ENCODE measurements at places on chromosomes 1 and 21.

DNA sequence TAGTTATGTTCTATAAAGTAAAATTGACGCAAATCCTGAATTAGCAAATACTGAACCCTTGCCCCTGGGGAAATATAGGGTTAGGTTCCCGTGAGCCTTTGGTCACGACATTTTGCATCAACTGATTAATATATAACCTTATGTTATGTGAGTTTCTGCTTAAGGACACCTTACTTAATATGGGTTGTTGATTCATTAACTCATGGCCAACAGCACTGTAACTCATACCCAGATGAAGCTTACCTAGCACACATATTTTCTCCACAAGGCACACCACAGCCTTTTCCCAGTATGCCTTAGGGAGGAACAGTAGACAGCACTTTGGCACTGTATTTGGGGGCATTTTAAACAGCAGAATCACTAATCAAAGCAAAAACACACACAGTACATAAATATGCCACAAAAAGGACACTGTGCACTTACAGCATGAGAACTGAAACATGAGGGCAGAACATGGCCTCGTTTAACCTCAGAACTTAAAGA is 15.1 kb downstream of the INAVA start:
- no peak for DNase-seq

DNA sequence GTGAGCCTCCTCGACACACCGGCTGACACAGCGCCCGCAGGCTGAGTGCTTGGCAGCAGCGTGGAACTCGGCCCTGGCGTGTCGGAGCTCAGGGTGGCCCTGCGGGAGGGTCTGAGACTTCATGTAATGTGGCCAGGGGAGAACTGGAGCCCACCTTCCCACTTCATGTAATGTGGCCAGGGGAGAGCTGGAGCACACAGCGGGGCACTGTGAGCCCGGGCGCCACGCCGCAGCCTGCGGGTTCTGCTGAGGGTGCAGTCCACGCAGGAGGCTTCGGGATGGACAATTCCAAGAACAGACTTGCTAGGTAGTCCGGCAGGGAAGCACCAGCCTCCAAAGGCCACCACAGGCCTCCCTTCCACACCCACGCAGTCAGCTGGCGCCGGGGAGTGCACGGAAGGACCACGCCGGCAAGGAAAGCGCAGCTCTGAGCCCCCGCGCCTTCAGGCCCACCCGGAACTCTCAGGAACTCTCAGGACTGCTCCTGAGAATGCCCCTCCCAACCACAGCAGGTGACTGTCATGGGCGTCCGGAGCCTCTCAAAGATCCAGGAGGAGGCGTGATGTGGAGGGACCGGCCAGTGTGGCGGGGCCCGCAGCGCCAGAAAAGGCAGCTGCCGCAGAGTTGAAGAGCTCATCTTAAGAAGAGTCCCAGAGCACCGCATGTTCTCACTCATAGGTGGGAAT is 19.3 kb upstream of the ADARB1 start:
- DNase-seq, result no peak

DNA sequence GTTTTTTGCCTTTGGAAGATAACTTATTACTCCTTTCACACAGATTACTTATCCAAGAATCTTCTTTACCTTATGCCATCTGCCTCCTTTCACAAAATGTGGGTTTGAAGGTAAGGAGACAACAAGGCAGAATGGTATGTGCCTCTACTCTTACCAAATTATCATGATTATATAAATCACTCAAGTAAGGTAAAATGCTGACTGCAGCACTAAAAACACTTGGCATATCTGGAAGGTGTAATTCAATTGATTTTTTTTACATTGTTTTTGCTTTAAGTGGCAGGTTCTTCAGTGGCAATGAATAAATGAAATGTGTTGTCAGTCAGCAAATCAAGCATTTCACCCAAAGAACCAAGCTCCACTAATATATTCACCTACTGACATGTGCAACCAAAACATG is 346.1 kb downstream of the OMA1 start:
- DNase-seq, result no peak

- no peak for DNase-seq
These were observed 24.9 kb upstream of the TENT5B start for GRCh38 chr1:27037518-27037917.

GRCh38 chr21:26777166-26777565 is 68.0 kb downstream of the ADAMTS1 start:
- no peak for DNase-seq

DNA sequence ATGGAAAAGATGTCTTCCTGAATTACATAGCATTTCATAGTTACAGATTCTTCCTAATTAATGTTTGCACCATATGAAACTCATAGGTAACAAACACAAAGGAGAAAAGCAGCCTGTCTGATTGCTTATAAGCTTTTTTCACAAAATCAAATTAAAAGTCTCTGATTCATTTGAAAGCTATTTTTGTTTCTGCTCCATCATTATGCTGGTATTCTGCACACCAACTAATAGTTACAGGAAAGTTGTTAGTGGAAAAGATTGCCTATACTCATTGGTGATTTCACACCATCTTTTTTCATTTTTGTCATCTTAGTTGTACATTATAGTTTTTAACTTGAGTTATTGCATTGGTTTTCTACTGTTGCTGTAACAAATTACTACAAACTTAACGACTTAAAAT is 70.0 kb downstream of the PRKAA2 start:
- no peak for DNase-seq

DNA sequence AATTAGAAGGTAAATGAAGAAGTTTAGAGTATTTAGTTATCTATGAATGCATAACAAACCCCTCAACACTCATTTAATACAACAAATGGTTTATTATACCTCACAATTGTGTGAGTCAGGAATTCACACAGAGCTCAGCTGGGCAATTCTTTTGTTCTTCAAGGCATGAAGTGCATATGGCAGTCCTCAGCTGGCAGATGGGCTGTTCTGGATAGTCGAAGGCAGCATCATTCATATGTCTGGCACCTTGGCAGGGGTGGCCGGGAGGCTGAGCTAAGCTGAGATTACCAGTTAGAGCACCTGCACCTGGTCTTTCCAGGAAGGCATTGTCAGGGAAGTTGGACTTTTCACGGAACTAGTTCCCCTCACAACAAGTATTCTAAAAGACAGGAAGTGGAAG is 286.2 kb upstream of the DUSP10 start:
- DNase-seq, result no peak

GRCh38 chr1:93447481-93448291 is at the start of gene FNBP1L:
TSS of gene FNBP1L (plus strand) at chr1:93448118. CDS start at chr1:93448282, 164 bp downstream.
- DNase-seq, result peak; percentile 83

DNA sequence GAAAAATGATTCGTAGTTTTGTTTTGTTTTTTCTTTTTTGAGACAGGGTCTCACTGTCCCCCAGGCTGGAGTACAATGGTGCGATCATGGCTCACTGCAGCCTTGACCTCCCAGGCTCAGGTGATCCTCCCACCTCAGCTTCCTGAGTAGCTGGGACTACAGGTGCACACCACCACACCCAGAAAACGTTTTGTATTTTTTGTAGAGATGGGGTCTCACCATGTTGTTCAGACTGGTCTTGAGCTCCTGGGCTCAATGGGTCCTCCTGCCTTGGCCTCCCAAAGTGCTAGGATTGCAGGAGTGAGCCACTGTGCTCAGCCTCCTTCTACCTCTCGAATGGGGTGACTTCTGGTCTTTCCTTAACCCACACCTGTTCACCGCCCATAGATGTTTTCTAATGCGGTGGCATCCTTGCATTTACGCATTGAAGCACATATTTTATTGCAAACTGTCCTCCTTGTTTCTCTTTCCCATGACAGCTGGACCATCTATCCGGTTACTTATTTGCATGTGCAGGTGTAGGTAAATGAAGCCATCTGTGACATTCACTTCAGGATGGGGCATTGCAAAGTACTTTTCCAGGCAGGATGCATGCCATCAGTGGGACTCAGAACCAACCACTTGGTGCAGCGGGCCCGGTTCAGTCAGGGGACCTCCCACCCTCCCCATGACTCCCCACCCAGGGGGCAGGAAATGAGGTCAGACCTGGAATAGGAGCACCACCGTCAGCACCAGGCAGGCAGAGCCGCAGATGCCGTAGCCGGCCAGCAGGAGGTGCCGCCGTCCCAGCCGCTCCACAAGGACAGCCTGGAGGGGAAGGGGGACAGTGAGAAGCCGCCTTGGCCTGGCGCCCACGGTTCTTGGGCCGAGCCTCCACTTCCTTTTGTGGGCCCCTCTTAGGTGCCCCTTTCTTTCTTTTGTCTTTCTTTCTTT is 16.5 kb downstream of the SLC2A7 start:
- peak; percentile 56 for DNase-seq

- no peak for DNase-seq
These were observed 52.9 kb downstream of the ESRRG start for GRCh38 chr1:216670118-216670883.

DNA sequence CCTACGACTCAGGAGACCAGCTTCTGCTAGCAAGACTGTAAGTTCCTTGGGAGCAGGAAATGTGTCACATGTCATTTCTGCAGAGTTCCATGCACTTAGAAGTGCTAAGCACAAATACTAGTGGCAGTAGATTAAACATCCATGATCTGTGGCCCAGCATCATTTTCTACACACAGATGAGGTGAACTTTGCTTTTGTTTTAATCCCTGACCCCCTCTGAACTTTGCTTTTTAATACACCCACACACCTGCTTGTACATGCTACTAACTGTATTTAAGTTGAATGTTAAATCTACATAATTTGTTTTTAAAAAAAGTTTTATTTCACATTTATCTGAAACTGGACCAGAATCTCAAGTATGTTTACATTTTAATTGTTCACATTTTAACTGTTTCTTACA is 24.5 kb downstream of the SLC35D1 start:
- no peak for DNase-seq

- no peak for DNase-seq
These were observed 84.2 kb upstream of the RGS2 start for GRCh38 chr1:192724670-192725069.

- DNase-seq, result no peak
These were observed 26.5 kb downstream of the CYYR1 start for GRCh38 chr21:26546446-26547097.

GRCh38 chr21:29017639-29018237 is 1.4 kb downstream of the RWDD2B start:
- DNase-seq, result no peak

DNA sequence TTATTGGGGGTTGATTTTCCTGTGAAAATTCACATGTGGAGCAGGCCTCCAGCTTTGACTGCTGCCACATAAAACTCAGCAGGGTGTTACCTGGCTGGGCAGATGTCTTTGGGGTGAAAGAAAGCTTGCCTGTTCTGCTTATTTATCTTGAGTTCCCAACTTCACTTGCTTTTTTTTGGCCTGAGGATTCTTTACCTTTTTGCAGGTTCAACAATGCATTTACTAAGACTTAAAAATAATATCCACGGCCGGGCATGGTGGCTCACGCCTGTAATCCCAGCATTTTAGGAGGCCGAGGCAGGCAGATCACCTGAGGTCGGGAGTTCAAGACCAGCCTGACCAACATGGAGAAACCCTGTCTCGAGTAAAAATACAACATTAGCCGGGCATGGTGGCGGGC is 509.1 kb downstream of the KIF26B start:
- no peak for DNase-seq

DNA sequence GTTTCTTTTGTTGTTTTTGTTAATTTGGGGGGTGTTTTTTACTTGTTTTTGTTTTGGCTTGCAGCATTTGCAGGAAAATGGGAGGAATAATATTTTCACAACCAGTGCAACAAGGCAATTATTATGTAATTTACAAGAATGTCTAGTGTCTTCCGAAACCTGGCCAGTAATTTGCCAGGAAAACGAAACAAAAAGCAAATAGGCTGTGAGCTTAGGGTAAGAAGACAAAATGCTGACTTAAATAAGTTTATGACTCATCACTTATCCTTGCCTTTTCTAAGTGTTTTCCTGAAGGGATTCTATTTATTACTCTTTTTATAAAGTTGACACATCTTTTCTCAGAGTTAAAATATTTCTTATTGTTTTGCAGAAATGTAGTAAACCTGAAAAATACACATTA is 49.8 kb downstream of the KCNT2 start:
- DNase-seq, result no peak

- no peak for DNase-seq
These were observed 25.6 kb downstream of the SAMSN1 start for GRCh38 chr21:14520535-14520934.

DNA sequence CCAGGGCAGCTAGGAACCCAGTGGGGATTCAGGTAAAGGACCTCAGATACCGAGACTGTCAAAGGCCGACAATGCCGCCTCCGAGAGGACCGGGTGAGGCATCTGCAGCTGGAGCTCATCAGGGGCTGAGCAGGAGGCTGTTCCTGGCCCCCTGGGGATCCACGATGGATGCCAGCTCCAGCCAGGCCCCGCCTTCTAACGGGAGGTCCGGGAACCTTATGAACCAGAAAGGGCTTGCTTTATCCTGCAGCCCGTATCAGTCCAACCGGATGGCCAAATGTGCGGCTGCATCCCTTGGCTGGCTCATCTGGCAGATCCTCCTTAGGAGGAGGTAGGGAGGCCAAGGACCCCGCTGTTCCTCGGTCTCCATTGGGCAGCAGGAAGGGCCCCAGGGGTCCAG is 32.0 kb downstream of the SLC45A1 start:
- DNase-seq, result no peak

GRCh38 chr1:52182874-52183400 is 41.0 kb downstream of the ZFYVE9 start:
- DNase-seq, result no peak

GRCh38 chr21:43585514-43585913 is 73.8 kb downstream of the HSF2BP start:
- DNase-seq, result no peak

- no peak for DNase-seq
These were observed 23.1 kb upstream of the ERI3 start for GRCh38 chr1:44377925-44378784.

DNA sequence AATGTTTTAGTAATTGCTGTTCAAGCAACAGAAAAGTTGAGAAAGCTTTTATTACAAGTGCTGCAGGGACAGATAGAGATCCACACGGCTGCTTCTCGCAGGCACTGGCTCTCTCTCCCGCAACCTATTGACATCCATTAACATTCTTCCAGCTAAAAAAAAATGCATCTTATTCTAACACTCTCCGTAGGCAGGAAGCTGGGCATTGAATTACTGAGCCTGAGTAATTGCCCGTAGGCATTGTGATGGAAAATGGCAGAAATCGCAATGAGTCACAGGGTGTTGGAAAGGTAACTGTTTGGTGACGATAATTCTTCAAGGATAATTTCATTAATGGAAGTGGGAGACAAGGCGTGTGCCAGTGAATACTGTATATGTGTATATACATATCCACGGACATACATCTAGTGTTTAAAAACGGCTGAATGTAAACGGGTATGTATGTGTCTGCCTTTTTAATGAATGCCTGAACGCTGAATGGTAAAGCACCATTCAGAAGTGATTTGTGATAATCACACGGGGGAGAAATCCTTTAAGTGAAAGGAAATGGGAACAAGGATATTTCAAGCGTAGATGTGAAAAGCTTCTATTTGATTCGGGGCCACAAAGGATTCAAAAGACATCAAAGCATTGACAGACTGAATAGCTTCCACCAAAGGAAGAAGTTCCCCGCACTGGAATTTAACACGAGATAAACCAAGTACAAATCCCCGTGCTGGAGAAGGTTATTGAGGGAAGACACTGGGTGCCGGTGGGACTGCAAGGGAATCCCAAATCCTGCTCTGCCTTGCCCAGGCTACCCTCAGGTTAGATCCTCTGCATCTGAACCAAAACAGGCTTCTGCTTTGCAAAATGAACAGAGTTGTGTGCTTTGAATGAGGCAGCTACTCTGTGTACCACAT is 567.2 kb downstream of the NPHP4 start:
- no peak for DNase-seq

GRCh38 chr1:150262388-150263320 is 5.1 kb downstream of the CA14 start:
- DNase-seq, result no peak
